IMR-90 (cell line): ENCODE measurements at places on chromosomes 7 and 10. TPM values are rescaled to one million over a fixed set of nuclear protein-coding genes. Genes with fewer than 3 reads are reported as not detected.

The SYNPO2L gene
- under 0.01 and 0.18 TPM in 2 replicates for total RNA-seq

- H3K36me3 ChIP-seq: no peaks in the 10 kb centered on the region
- no peak overlapping the region for H3K27ac ChIP-seq
- no peaks in the 10 kb centered on the region for H3K27me3 ChIP-seq
- no peak for DNase-seq
- H3K4me3 ChIP-seq: no peak overlapping the region
Observed at GRCh38 chr7:84249656-84250055, 55.1 kb upstream of the SEMA3A start.

The SLC39A12 gene
- not detected in 2 replicates for total RNA-seq

GRCh38 chr7:8433477-8434289 is at the start of gene NXPH1:
NXPH1 (plus strand) TSS chr7:8433609.
- DNase-seq: no peak
- H3K4me1 ChIP-seq: no peaks in the 10 kb centered on the region
- H3K36me3 ChIP-seq: no peaks in the 10 kb centered on the region
- peaks cover 1% of the 10 kb centered on the region; the same call in 1 of the 2 replicates for H3K27me3 ChIP-seq
- no peak within 1 kb of the TSS for H3K27ac ChIP-seq

The SYT15 gene
- 0.54 and 1.1 TPM in 2 replicates for total RNA-seq

The RADIL gene
- 0.18 TPM in 1 of 2 replicates, not detected in the other for total RNA-seq

- H3K4me3 ChIP-seq: no peak overlapping the region
- no peak overlapping the region for H3K27ac ChIP-seq
- no peak for DNase-seq
Observed at GRCh38 chr7:151045967-151046366, 2.4 kb upstream of the ASIC3 start.

DNA sequence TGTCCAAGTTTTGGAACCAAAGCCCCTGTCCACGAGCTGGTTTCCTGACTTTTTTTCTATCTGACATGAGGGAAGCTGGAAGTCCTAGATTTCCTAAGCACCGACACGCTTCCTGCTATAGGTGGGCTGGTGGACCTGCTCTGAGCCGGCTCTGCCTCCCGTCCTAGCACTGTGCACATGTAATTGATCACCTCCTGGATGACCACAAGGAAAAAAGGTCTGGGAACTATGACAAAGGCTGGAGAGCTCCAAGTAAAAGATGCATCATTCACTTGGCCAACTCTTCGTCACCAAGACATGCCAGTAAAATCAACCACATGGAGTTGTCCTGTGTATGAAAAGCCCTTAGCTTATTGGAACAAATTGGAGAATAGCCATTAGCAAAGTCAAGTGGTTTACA is 104.8 kb downstream of the ITIH5 start:
- peaks cover 11% of the 10 kb centered on the region; the same call in 1 of the 2 replicates for H3K4me1 ChIP-seq
- H3K4me3 ChIP-seq: no peak overlapping the region
- no peak for DNase-seq

DNA sequence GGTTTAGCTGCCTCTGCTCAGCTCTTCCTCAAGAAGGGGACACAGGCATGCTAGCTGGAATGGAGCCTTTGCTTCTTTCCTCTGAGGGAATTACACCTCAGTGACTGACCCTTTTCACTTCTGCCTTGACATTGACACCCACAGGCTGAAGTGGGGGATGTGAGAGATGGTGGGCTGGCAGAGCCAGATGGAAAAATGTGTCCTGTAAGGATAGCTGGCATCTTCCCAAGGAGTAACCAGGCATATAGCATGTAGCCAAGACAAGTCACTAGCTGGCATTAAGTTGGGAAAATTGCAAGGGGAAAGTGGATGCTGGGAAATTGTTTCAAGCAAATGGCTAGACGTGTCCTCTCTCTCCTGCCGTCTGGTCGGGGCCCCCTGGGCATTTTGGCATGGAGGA is 19.9 kb downstream of the STMP1 start:
- peaks cover 22% of the 10 kb centered on the region for H3K4me1 ChIP-seq
- H3K27ac ChIP-seq: no peak overlapping the region
- H3K36me3 ChIP-seq: peaks cover 7% of the 10 kb centered on the region
- no peak for DNase-seq
- no peak overlapping the region for H3K4me3 ChIP-seq

DNA sequence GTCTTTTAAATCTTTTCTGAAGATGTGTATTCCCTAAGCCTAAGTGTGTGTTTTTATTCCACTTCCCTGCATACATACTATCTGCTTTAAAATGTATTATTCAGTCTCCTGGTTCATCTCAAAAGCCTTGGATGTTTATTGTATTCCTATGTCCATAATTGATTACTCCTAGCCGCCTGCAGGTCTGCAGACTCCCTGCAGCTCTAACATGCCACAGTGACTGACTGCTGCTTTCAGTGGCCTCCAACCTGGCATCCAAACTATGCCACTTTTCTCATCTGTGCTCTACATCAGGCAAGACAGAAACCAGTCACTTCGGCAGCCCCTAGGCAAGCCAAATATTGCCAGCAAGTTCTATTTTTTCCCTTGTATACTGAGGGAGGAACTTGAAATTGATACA is 81.7 kb downstream of the ABCA13 start:
- H3K4me1 ChIP-seq: no peaks in the 10 kb centered on the region
- DNase-seq: no peak
- no peak overlapping the region for H3K4me3 ChIP-seq
- no peaks in the 10 kb centered on the region for H3K27me3 ChIP-seq

DNA sequence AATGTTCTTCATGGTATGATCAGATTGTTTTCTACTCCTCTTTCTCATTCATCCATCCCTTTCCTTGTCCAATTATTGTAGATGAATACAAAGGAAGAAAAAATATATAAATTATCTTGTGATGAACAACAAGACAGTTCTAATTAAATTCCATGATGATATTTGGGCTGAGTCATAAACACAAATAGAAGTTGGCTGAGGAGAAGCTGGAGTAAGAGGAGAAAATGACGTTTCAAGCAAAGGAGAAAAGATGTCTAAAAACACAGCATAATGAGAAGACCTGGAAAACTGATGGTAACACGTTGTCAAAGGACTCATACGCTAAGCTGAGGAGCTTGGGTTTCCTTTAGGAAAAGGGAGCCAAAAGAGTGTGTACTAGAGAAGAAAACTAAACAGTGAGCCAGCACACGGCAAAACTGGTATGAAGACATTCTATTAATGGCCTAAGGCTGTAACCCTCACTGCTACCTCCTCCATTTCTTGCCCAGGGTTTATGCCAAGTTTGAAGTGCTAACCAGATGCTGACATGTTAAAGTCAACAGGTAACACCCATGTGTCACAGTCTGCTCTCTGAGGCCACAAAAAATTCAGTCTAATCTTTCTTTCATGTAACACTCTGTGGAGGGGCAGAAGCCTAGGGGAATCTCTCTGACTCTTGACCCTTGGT is 26.1 kb downstream of the ZFAND4 start:
- no peaks in the 10 kb centered on the region for H3K27me3 ChIP-seq
- H3K4me1 ChIP-seq: no peaks in the 10 kb centered on the region
- no peak overlapping the region for H3K27ac ChIP-seq
- DNase-seq: no peak
- H3K4me3 ChIP-seq: no peak overlapping the region

DNA sequence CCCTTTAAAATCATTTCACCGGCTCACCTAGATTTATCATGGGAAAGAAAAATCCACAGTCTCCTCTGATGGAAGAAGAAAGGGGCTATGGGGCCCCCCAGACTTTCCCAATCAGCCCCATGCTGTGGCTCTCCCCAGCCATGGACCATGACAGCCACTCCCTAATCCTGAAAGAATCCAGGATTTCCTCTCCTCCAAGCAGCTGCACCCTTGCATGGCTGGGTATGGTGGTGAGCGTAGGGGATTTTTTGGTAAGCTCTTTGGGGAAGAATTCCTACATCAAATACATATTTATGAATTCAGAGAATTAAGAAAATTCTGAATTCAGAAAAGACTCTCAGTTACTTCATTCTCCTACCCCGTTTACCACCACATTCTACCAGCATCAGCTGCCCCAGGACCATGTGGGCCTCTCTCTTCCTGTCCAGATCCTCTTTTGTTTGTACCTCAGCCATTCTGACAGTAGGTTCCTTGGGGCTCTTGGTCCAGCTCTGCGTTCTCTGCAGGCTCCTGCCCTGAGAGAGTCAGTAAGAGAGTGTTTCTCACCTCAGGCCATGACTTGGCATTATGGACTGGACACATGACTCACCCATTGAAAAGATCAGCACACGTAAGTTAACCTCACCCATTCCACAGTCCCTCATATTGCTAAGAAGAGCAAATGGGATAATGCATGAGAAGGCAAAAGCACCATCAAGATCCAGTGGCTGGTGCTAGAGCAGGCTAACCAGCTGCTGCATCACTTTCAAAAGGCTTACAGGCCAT is 337.8 kb downstream of the ELMO1 start:
- no peak overlapping the region for H3K27ac ChIP-seq
- no peak for DNase-seq
- H3K27me3 ChIP-seq: no peaks in the 10 kb centered on the region

GRCh38 chr7:129771928-129772479 is 160.5 kb downstream of the NRF1 start:
- H3K36me3 ChIP-seq: no peaks in the 10 kb centered on the region
- H3K4me3 ChIP-seq: no peak overlapping the region
- DNase-seq: no peak
- no peaks in the 10 kb centered on the region for H3K4me1 ChIP-seq

The ANKRD61 gene
- under 0.01 and 0.36 TPM in 2 replicates for total RNA-seq

DNA sequence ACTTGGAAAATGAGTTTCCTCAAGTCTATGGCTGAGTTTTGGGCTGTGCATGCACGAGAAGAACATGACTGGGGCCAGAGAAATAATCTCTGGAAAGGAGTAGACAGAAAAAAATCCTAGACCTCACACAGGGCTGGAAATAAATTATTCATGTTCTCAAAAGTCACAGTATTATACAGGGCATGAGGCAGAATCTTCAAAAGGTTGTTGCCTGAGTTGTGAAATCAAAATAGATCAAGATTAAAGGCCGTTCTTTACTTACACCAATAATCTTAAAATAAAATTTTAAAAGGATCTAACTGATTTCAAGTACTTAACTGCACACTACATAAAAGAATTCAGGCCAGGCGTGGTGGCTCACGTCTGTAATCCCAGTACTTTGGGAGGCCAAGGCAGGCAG is 14.1 kb upstream of the CREM start:
- no peak overlapping the region for H3K27ac ChIP-seq
- peaks cover 2% of the 10 kb centered on the region; the same call in 1 of the 2 replicates for H3K27me3 ChIP-seq
- no peaks in the 10 kb centered on the region for H3K36me3 ChIP-seq
- no peak overlapping the region for H3K4me3 ChIP-seq
- no peak for DNase-seq

The CYCS gene
- total RNA-seq: 22.9 and 65.3 TPM in 2 replicates

- no peaks in the 10 kb centered on the region for H3K27me3 ChIP-seq
- no peak overlapping the region for H3K27ac ChIP-seq
- H3K36me3 ChIP-seq: peaks cover 45% of the 10 kb centered on the region
- H3K4me1 ChIP-seq: no peaks in the 10 kb centered on the region
- H3K4me3 ChIP-seq: no peak overlapping the region
Observed at GRCh38 chr7:65974191-65974801, 7.7 kb downstream of the GUSB start.

DNA sequence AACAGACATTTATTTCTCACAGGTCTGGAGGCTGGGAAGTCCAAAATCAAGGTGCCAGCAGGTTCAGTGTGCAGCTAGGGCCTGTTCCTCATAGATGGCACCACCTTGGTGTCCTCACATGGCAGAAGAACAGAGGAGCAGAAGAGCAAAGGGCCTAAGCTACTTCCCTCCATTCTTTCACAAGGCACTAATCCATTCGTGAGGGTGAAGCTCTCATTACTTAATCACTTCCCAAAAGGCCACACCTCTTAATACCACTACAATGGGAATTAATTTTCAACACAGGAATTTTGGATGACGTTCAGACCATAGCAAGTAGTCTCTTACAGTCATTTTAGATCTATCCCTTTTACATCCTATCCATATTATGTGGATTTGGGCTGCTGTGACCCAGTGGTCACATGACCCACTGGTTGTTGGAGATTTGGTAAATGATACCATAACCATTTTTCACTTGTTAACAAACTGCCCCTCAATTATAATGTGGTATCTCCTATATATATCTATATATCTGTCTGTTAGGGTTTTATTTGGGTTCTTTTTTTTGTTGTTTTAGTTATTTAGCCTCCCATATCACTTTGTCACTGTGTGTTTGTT is 63.4 kb downstream of the BBS9 start:
- no peaks in the 10 kb centered on the region for H3K27me3 ChIP-seq
- no peak overlapping the region for H3K4me3 ChIP-seq
- no peak overlapping the region for H3K27ac ChIP-seq
- DNase-seq: no peak
- no peaks in the 10 kb centered on the region for H3K36me3 ChIP-seq
- H3K4me1 ChIP-seq: peaks cover 3% of the 10 kb centered on the region; the same call in 1 of the 2 replicates

DNA sequence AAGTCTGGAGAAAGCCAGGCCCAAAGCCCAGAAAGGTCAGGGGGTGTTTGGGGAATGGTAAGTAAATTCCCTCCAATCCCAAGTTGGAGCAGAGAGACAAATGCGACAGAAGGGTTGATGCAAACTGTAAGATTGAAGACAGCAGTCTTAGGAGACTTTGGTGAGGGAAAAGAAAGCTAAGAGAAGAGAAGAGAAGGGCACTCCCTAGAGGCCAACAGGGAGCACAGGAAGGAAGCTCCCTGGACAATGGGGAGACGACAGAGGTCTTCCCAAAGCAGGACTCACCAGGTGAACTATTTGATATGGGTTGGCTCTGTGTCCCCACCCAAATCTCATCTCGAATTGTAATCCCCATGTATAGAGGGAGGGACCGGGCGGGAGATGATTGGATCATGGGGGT is 151.5 kb downstream of the KIF20B start:
- H3K27ac ChIP-seq: no peak overlapping the region
- no peaks in the 10 kb centered on the region for H3K4me1 ChIP-seq
- H3K4me3 ChIP-seq: no peak overlapping the region

- H3K4me3 ChIP-seq: no peak overlapping the region
- H3K36me3 ChIP-seq: no peaks in the 10 kb centered on the region; the same call in 1 of the 2 replicates
- H3K27ac ChIP-seq: peak overlapping the region; percentile 9
- peak; percentile 38 for DNase-seq
Observed at GRCh38 chr10:61897671-61898434, 3.6 kb upstream of the ARID5B start.

The CPA4 gene
- 365 and 382 TPM in 2 replicates for total RNA-seq

The TMEM140 gene
- total RNA-seq: 0.28 and 0.72 TPM in 2 replicates

GRCh38 chr10:110093722-110094121 is 85.9 kb downstream of the ADD3 start:
- no peaks in the 10 kb centered on the region for H3K27me3 ChIP-seq
- DNase-seq: no peak
- no peak overlapping the region for H3K4me3 ChIP-seq
- no peak overlapping the region for H3K27ac ChIP-seq
- H3K36me3 ChIP-seq: no peaks in the 10 kb centered on the region

The STMP1 gene
- 6.1 and 11.9 TPM in 2 replicates for total RNA-seq
